ENCODE measurements at places on chromosomes 13 and 19.

DNA sequence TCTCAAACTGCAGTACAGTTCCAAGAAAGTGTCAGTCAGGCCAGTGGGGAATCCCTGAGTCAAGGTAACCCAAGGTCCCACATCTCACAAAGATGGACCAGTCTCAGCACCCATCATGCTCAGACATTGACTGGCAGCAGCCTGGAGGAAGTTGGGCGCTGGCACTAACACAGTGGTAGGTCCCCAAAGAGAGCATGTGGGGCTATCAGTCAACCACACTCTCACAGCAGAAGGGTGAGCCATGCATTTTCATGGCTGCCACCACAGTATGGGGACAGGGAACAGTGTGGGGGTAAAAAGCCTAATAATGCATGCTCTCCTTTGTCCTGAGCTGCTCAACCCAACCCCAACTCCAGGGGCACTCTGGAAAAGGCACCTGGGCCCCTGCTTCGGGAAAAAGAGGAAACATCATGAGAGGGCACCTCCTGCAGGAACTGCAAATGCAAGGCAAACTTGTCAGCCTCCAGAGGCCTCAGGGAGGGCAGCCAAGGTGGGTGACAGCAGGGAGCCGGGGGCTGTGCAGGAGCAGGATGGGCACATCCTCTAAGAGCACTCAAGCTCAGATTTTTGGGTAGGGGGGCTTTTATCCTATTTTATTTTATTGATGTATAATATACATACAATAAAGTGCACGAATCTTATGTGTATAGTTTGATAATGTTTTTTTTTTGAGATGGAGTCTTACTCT, 9.5 kb upstream of the PLEKHF1 start:
- no peak for DNase-seq

DNA sequence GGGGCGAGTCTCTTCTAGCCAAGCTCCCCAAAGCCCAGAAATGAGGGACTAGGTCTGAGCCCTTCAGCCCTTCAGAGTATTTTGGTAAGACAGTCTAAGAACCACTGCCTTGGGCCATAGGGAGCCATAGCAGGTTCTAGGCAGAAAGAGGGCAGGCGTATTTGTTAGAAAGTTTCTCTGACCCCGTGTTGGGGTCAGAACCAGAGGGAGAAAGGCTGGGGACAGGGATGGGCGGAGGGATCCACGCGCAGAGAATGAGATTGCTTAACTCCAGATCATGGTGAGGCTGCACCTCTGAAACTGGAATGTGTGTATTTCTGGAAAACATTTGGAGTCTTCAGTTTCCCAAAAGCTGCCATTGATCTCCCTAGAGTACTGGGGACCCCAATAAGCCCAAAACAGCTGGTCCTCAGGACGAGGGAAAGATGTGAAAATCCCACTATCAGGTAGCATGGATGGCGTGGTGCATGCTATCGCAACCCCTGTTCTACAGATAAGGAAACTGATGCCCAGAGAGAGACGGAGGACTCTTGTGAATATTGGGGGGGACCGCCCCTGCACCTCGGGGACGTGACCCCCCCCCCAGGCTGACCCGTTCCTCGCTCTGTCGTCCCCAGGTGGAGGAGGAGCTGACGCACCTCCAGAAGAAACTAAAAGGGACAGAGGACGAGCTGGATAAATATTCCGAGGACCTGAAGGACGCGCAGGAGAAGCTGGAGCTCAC, 703 bp upstream of the TPM4 start:
- DNase-seq: no peak

DNA sequence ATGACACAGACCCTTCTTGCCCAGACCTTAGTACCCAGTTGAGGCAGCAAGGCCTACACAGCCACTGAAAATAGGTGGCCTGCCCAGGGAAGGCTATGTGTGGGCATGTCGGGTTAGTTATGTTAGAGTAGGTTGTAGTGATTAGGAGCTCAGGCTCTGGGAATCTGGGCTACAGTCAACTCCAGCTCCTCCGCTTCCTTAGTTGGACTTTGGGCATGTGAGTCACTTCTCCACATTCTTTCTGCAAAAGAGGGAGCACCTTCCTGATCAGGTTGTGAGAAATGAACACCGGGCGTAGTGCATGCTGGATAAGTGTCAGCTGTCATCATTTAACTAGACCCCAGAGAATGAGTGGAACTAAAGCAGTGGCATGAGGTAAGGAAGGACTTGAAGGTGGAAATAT, 64.8 kb downstream of the ARHGAP35 start:
- no peak for DNase-seq

- no peak for DNase-seq
Measured at GRCh38 chr13:66780814-66781213, 449.3 kb downstream of the PCDH9 start.

DNA sequence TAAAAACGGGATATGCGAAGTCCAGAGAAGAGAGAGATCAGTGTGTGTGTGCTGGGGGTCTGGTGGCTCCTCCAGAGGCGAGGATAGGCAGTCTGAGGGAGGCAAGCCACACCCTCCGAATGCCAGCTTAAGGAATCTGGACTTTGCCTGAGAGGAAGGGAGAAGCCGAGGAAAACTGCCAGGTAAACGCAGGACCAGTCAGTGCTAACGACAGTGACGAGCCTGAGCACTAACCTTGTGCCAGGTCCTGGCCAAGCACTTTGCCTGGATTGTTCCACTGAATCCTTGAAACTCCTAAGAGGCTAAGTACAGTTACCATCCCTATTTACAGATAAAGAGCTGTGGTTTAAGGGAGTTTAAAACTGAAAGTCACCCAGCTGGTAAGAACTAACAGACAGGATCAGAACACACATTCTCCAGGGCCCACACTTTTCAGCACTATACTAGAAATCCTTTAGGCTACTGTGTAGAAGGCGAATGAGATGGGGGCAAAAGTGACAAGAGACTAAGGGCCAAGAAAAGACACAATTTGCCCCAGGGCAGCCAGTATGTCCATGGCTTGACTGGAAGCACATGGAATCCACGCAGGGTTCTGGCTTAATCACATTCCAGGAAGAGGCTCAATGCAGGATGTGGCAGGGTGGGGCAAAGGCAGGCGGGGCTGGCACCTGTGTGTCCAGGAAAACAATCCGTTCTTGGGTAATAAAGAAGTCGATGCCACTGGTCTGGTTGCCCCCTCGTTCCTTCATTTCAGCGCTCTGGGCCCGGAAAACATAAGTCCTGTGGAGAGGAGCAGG, 15.1 kb downstream of the SMG9 start:
- no peak for DNase-seq

GRCh38 chr19:35704218-35704617, at the start of gene ZBTB32:
Gene ZBTB32 (plus strand): TSS chr19:35704558. CDS start chr19:35714627, 10,069 bp downstream.
- DNase-seq: no peak

Measured in stimulated activated CD4-positive, alpha-beta T cell treated with anti-CD3 and anti-CD28 coated beads, Interleukin-2, amount 100 ng/mL, for 24 hours (primary cell).